Stimulated activated CD4-positive, alpha-beta T cell treated with anti-CD3 and anti-CD28 coated beads, Interleukin-1b, Interleukin-23, amount 100 ng/mL, for 24 hours (primary cell): ENCODE measurements at places on chromosomes 7 and 10.

DNA sequence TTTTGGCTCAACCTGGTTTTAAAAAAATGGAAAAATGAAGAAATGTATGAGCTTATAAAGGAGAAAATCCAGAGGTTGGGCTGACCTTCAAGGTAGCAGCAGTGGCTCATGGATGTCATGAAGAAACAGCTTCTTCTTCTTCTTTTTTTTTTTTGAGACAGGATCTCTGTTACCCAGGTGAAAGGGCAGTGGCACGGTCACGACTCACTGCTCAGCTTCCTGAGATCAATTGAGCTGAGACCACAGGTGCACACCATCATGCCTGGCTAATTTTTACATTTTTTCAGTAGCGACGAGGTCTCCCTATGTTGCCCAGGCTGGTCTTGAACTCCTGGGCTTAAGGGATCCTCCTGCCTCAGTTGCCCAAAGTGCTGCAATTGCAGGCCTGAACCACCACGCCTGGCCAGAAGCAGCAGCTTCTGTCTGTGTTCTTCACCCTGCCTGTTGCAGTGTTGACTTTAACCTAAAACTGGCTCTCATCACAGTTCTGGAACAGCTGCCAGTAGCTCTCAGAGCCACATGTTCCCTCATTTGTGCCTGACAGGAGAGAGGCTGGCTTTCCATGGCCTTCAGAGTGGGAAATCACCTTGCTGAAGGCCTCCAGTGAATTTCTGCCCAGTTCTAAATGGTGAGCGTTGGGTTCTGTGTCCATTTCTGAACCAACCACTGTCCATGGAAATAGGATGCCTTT lies 117.7 kb downstream of the PFKFB3 start:
- DNase-seq = no peak

DNA sequence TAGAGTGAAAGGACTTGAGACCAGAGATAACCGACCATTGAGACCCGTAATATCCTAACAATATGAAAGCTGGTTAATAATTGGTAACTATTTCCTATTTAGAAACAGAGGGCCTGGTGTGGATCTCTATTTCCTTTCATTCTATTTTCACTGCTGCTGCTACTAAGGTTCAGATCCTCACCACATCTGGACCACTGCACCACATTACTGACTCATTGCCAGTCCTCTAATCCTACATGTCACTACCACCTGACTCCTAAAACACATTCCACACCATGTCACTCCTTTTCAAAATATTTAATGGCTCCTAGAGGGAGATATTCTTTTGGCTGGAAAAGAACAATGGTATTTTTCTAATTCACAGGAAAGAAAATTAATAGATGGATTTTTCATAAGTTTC lies 6.4 kb downstream of the USP54 start:
- DNase-seq = no peak

- DNase-seq = no peak
Observed at GRCh38 chr7:107962817-107963216, 40.1 kb downstream of the LAMB1 start.

- no peak for DNase-seq
Observed at GRCh38 chr7:122689346-122690109, 9.4 kb downstream of the RNF133 start.

DNA sequence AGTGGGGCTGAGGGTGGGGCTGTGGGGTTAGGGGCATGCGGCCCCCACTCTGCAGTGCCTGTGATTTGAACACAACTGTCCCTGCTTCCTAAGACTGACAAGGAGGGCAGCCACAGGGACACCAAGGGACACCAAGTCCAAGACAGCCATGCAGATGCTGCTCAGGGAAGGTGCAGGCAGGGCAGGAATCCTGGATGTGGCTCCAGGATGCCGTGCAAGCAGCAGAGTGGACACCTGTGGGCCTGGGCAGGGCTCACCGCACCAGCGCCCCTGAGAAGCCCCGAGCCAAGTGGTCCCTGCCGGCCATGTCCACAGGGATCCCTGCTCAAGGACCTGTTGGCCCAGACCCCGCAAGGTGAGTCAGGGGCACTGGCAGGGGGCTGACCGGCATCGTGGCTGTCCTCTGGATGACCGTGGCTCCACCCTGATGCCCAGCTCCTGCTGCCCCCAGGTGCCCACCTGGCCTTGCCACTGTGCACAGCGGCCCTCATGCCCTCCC lies 58.5 kb downstream of the STK32C start:
- DNase-seq = no peak

DNA sequence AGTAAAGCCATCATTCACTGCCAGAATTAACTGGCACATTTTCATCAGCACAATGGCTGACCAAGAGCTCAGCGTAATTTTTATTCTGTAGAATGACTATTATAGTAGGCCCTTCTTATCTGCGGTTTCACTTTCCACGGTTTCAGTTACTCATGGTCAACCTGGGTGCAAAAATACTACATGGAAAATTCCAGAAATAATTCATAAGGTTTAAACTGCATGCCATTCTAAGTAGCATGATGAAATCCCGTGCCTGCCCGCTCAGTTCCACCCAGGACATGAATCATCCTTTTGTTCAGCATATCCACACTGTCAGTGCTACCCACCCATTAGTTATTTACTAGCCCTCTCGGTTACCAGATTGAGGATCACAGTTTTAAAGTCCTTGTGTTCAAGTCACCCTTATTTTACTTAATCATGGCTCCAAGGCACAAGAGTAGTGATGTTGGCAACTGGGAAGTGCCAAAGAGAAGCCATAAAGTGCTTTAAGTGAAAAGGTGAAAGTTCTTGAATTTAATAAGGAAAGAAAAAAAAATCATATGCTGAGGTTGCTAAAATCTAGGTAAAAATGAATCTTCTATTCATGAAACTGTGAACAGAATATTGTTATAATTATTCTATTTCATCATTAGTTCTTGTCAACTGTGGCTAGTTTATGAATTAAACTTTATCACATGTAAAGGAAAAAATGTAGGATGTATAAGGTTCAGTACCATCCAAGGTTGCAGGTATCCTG lies 204.9 kb downstream of the DOCK4 start:
- no peak for DNase-seq

- no peak for DNase-seq
Observed at GRCh38 chr10:35178331-35178730, 51.7 kb downstream of the CREM start.

DNA sequence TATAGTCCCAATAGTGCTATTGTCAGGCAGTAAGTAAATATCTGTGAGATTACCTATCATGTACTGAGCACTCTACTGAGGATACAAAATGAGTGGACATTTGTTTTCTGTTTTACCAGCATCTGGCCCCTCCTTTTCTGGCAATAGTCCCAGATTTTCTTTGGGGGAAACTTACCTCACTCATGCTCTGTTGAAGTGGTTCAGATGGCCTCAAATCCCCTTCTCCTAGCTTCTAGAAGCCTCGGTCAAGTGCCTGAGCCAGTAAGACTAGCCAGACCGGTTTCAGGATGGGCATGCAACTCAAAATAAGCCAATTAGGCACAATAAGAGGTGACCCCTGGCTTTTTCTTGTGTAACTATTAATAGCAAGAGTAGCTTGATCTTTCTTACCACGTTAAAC lies 19.7 kb downstream of the TRDMT1 start:
- DNase-seq = no peak

- DNase-seq = no peak
Observed at GRCh38 chr7:66967029-66967428, 28.4 kb downstream of the SBDS start.

DNA sequence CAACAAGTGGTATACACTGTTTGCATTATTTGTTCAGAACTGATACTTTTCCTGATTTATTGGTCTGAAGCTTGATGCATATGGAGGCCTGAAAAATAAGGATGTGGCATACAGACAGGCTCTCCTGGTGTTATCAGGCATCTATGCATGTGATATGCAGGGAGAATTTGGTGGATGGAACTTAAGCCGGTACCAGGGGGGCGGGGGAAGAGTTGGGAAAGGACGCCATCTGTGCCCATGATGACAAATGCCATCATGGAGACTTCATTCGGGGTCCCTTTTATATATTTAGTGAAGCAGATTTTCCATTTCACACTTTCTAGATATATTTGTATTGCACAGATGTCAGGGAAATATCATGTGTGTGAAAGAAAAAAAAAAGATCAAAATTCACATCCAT lies 5.4 kb downstream of the HECW1 start:
- no peak for DNase-seq

DNA sequence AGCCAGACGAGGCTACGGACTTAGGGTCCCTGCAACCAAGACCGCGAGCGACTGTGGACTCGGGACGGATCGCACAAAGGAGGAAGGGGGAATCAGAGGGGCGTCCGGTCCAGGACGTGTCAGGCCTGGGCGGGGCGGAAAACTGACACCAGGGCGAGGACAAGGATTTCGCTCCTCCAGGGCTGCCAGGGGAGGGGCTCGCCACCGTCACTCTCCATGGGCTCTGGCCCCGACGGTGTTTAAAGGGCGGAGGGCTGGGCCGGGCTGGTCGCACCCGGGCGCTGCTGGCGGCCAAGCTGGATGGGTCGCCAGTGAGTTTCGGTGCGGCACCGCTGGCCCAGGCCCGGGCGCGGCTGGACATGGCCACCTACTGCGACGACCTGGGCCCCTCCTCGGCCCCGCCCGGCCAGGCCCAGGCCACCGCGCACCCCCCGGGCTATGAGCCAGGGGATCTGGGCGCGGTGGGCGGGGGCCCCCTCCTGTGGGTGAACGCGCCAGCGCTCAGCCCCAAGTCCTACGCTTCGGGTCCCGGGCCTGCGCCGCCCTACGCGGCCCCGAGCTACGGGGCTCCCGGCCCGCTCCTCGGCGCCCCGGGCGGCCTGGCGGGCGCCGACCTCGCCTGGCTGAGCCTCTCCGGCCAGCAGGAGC lies at the start of gene FOXI2:
FOXI2 (plus strand) TSS at position 271 of the 648 bp plus-strand sequence; CDS start at position 360, 89 bp downstream.
- no peak for DNase-seq

DNA sequence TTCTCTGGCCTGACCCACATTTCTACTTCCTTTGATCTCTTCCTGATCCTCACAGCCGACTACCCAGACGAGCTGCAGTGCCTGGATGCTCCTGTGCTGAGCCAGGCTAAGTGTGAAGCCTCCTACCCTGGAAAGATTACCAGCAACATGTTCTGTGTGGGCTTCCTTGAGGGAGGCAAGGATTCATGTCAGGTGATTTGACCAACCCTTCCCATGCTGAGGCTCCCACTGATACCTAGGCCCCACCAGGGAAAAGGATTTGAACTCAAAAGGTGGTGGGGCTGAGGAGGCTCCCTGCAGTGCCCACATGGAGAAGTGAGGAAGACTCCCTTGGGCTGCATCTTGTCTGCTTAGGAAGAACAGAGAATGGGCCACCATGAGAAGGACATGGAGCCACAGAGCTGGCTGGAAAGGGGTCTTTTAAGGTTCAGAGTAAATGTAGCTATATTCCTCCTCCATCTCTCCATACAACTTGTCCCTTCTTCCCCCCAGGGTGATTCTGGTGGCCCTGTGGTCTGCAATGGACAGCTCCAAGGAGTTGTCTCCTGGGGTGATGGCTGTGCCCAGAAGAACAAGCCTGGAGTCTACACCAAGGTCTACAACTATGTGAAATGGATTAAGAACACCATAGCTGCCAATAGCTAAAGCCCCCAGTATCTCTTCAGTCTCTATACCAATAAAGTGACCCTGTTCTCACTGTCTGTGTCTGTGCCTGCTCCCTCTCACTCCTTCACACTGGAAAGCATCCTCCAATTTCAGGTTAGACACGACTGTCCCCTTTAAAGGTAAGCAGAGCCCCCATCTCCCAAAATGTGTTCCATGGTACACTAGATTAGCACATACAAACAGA lies 3.3 kb downstream of the PRSS1 start:
- no peak for DNase-seq

DNA sequence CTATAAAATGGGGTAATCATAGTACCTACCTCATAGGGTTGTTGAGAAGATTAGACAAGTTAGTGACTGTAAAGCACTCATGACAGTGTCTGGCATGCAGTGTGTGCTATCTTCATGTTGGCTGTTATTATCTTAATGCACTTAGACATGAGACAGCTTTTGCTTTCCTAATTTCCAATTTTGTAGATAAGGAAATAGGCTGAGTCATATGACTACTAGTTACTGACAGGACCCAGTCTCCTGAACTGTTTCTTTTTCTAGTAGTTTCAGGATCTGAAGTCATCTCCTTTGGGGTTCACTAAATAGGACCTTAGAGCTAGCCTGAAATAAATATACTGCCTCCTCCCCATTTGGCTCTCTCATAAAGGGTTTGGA lies 74.2 kb downstream of the SNX10 start:
- no peak for DNase-seq

GRCh38 chr10:119361037-119361436 lies 153.7 kb downstream of the GRK5 start:
- DNase-seq = no peak

- no peak for DNase-seq
Observed at GRCh38 chr7:142002179-142002578, 6.5 kb downstream of the MGAM start.

DNA sequence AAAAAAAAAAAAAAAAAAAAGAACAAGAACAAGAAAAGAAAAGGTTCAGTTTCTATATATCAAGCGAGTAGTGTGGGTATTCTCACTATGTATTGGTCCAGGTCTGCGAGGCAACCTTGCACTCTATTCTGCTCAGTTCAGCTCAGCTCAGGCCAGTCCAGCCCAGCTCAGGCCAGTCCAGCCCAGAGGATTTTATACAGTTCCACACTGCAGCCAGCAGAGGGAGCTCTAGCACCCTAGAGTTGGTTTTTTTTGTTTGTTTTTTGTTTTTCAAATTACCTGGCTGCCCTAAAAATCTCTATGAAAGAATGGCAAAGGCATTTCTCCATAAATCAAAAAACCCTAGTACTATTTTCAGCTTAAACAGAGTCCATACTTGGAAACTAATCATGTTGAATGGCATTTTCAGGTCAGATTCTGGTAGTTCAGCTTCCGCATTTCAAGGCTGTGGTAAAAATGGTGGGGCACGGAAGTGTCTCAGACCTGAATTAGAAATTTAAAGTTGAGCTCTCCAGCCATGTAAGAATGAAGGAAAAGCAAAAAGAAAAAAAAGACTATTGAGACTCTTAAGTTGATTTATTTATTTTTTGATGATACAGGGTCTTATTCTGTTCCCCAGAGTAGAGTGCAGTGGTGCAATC lies 55.2 kb upstream of the GSDME start:
- peak; percentile 30 for DNase-seq
